ENCODE measurements at places on chromosomes 7 and 10. TPM values are rescaled to one million over a fixed set of nuclear protein-coding genes. Genes with fewer than 3 reads are reported as not detected.

DNA sequence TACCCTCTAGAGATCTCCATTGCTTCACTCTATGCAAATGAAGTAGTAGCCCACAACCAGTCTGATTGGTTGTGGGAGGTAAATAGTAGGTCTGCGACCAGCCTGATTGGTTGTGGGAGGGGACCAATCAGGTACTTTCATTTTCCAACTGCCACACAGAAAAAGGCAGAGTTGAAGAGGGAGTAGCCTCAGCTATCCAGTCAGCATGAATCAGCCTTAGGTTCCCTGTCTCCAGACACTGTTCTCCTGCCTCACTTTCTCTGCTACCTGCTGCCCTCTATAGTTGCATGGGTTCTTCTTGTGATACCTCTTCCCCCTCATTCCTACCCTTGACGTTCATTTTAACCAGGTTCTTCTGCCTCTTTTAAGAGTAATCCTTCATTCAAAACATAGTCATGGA is 114.5 kb upstream of the LYZL1 start:
- no peak for DNase-seq

NUDCD3 gene
- 84.1 TPM for total RNA-seq

DNA sequence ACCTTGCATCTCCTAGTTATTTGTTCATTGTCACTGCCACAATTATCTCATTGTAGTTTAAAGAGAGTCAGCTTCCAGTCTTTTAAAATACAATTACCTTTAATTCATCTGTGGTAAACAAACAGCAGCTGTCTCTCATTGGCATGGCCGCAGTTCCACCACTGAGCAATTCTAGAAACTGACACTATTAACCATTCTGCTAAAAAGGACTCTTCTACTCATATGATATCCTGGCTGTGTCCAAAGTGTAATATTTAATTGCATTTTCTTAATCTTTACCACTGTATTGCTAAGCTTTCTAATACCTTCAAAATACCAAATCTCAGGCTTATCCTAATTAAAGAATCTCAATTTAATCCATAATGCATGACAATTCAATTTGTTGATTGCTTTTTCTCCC is 639.0 kb downstream of the AUTS2 start:
- no peak for DNase-seq

PFKFB3 gene
- total RNA-seq = 61.2 TPM

NUTM2A gene
- total RNA-seq = 0.14 TPM

DNA sequence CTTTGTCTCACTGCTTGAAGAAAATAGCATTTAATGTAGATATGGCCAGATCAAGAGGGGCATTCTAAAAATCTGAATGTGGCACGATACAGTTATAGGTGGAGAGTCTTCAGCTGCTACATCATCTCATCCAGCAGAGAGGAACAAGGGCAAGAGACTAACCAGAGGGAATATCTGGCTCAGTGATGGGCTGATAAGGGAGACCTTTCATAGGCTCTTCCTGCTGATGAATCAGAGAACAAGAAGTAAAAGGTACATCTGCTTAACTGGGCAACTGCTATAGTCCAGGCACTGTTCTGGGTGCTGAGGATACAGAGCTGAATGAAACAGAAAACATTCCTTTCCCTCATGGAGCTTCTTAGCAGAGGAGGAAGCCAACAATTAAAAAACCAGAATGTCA is 37.9 kb downstream of the PIP4K2A start:
- no peak for DNase-seq

MMRN2 gene
- not detected for total RNA-seq

GRCh38 chr10:8069108-8069507 is 14.6 kb downstream of the GATA3 start:
- no peak for DNase-seq

DNA sequence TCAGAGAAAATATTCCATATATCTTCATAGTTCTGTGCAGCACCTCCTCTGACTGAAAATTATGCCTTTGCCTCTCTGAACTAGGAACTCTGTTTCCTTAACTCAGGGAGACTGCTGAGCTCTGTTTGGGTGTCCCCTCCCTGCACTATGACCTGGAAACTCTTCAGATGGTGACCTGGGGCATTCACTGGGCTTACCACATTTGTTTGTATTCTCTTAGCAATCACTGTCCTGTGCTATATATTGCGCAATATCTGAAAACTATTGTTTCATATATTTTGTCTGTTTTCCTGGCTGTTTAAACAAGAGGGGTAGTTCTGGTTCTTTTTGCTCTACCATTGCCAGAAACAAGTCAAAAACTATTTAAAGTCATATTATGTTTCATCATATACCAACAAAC is 181.8 kb upstream of the KIAA1217 start:
- no peak for DNase-seq

DNA sequence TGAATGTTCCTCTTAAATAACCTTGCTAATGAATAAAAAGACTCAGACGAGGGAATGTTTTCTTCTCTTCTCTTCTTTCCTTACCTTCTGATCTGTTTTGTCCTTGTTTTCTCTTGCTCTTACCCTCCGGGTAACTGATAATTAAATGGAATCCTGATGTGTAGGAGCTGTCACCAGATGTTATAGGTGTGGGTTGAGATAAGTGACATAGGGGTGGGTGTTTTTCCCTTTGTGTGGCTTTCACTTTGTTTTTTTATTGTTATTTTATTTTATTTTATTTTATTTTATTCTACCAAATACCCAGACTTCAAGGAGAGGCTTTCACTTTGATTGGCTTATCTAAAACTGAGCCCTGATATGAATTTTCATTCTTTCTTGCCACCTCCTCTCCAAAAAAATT is 25.5 kb downstream of the ANLN start:
- DNase-seq = no peak

PKD2L1 gene
- total RNA-seq = 0.25 TPM

GRCh38 chr10:94069884-94070283 is 76.2 kb downstream of the PLCE1 start:
- no peak for DNase-seq

LBX1 gene
- not detected for total RNA-seq

- DNase-seq = no peak
These were observed 485.7 kb downstream of the PTPRN2 start for GRCh38 chr7:158101821-158102450.

DNA sequence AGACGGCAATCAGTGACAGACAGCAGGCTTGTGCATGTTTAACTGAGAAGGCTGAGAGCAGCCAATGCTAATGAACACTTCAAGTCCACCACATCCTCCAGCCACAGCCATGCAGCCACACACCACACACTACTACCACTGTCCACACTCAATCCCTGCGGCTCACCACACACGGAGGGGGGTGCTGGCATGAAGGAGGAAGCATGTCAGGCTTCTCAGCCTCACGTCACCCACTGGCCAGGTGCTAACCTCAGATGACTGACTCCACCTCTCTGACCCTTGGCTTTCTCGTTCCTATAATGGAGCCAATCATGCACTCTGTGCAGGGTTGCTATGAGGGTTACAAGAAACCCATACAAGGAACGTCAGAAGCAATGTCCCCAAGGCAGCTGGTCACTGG is 165.4 kb upstream of the RNF32 start:
- DNase-seq = no peak

DNA sequence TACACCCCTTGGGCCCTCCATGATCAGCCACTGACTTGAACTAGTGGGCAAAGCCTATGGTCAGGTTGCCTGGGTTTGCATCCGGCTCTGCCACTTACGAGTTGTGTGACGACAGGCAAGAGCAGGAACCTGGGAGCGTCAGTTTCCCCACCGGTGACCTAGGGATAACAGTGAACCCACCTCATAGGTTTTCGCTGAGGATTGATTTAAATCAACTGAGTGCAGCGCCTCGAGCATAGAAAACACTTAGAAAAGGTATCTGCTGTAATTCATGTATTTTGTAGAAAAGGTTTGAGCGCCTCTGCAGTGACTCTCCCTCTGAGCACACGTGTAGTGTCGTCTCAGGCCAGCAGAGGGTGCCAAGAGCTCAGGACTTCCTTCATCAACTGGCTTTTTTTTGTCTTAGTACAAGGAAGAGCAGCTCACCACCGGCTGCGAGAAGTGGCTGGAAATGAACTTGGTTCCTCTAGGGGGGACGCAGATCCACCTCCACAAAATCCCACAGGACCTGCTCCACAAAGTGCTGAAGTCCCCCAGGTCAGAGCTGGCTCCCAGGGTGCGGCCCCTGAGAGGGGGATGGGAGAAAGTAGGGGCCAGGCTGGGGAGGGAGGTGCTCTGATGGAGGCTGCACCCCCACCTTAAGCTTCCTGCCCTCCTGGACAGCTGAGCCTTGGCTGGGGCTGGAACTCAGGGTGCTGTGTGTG is 27.7 kb downstream of the BTBD16 start:
- peak; percentile 88 for DNase-seq

GRCh38 chr10:117775526-117775925 is 233.0 kb downstream of the EMX2 start:
- DNase-seq = no peak

GRCh38 chr10:110522365-110522988 is 24.8 kb downstream of the DUSP5 start:
- no peak for DNase-seq

- no peak for DNase-seq
These were observed 503.8 kb downstream of the TCERG1L start for GRCh38 chr10:130807721-130808120.
